ENCODE measurements at places on chromosomes 6 and 20.

- no peaks in the 10 kb centered on the region for H3K27me3 ChIP-seq
- peaks cover 27% of the 10 kb centered on the region for H3K4me1 ChIP-seq
- peak overlapping the region; percentile 74 for H3K27ac ChIP-seq
Observed at GRCh38 chr6:87736809-87737540, 34.9 kb upstream of the AKIRIN2 start.

GRCh38 chr6:34465531-34466241 lies at the start of gene PACSIN1:
Gene PACSIN1 (plus strand): TSS chr6:34466076. CDS start chr6:34526306, 60,230 bp downstream.
- no peaks in the 10 kb centered on the region for H3K36me3 ChIP-seq
- peaks cover 5% of the 10 kb centered on the region for H3K4me1 ChIP-seq
- peak; percentile 33 for DNase-seq
- H3K4me3 ChIP-seq = peak within 1 kb of the TSS; percentile 66
- peaks cover 20% of the 10 kb centered on the region for H3K27me3 ChIP-seq

DNA sequence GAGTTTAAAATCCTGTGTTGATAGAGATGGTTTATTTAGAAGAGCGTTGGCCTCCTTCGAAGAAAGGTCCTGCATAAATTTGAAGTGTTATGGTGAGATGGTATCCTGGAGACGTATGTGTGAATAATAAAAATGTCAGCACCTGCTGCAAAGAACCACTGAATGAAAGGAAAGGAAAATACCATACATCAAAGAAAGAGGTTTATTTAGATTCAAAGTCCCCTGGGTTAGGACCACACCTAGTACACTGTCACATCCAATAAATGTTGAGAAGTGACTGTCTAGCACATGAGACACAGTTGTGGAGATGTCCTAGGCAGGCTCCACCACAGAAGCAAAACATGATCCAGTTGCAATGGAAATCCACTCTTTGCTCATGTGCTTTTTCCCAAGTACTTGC lies 214.7 kb downstream of the PAX1 start:
- H3K27me3 ChIP-seq = no peaks in the 10 kb centered on the region
- no peak overlapping the region for H3K4me3 ChIP-seq
- no peaks in the 10 kb centered on the region for H3K36me3 ChIP-seq
- H3K27ac ChIP-seq = no peak overlapping the region

- no peak for DNase-seq
- peaks cover 9% of the 10 kb centered on the region for H3K4me1 ChIP-seq
- peaks cover 19% of the 10 kb centered on the region for H3K27me3 ChIP-seq
- H3K36me3 ChIP-seq = no peaks in the 10 kb centered on the region
- no peak overlapping the region for H3K4me3 ChIP-seq
Observed at GRCh38 chr6:167855825-167856425, 29.2 kb downstream of the AFDN start.

GRCh38 chr6:69895396-69895795 lies 29.0 kb downstream of the COL19A1 start:
- H3K4me3 ChIP-seq = no peak overlapping the region
- no peaks in the 10 kb centered on the region for H3K36me3 ChIP-seq
- no peaks in the 10 kb centered on the region for H3K4me1 ChIP-seq

- DNase-seq = peak; percentile 7
- no peaks in the 10 kb centered on the region for H3K27me3 ChIP-seq
- no peaks in the 10 kb centered on the region for H3K4me1 ChIP-seq
- no peak overlapping the region for H3K4me3 ChIP-seq
Observed at GRCh38 chr6:120056085-120056484, 706.5 kb upstream of the MAN1A1 start.
